Glomerular endothelial cell (primary cell): ENCODE measurements at places on chromosomes 13 and 19.

DNA sequence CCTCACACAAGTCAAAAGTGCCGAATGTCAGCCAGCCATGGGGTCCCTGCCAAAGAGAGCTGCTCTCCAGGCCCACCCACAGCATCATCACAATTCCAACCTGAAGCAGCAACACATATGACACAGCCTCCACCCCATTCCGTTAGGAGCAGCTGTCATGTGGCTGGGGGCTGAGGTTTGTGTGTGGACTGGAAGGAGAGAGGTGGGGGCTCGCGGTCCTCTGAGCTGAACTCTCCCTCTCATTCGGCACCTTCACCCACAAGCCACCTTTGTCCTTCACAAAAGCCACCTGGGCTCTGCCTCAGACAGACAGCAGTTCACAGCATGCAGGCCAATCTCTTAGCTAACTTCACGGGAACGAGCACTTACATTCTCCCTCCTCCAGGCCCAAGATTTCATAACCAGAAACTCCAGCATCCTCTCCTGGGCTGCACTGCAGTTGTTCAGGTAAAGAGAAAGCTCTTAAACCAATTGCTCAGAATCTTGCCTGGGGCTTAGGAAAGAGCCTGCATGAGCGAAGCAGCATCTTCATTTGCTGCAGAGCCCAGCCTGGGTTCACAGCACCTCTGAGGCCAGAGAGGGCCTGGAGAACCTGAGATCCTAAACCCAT lies 7.2 kb downstream of the RAB20 start:
- DNase-seq = no peak

GRCh38 chr13:97262058-97262457 lies 39.9 kb downstream of the MBNL2 start:
- DNase-seq = no peak

DNA sequence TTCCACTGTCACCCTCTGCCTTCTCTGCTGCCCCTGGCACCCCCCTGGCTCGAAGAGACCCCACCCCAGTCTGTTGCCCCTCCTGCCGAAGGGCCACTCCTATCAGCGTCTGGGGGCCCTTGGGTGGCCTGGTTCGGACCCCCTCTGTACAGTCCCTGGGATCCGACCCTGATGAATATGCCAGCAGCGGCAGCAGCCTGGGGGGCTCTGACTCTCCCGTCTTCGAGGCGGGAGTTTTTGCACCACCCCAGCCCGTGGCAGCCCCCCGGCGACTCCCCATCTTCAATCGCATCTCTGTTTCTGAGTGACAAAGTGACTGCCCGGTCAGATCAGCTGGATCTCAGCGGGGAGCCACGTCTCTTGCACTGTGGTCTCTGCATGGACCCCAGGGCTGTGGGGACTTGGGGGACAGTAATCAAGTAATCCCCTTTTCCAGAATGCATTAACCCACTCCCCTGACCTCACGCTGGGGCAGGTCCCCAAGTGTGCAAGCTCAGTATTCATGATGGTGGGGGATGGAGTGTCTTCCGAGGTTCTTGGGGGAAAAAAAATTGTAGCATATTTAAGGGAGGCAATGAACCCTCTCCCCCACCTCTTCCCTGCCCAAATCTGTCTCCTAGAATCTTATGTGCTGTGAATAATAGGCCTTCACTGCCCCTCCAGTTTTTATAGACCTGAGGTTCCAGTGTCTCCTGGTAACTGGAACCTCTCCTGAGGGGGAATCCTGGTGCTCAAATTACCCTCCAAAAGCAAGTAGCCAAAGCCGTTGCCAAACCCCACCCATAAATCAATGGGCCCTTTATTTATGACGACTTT lies 2.0 kb downstream of the ZFP36 start:
- DNase-seq = no peak

- DNase-seq = no peak
Observed at GRCh38 chr13:111120422-111120821, 5.3 kb downstream of the ARHGEF7 start.
